ENCODE measurements at places on chromosomes 13 and 19. TPM values are rescaled to one million over a fixed set of nuclear protein-coding genes. Genes with fewer than 3 reads are reported as not detected.

SYT3 gene
- 0.55 TPM for total RNA-seq

PTGIR gene
- total RNA-seq = 0.48 TPM

FOXO1 gene
- 17.7 TPM for total RNA-seq

GRCh38 chr19:29690842-29691241 is 24.2 kb downstream of the C19orf12 start:
- DNase-seq = no peak

GRCh38 chr13:46297361-46297811 is 85.7 kb downstream of the LRRC63 start:
- DNase-seq = no peak

GRCh38 chr19:28314756-28315155 is 898.2 kb downstream of the UQCRFS1 start:
- no peak for DNase-seq

GRCh38 chr19:38148337-38148736 is 75.7 kb downstream of the DPF1 start:
- no peak for DNase-seq

- no peak for DNase-seq
Observed at GRCh38 chr19:48804496-48804895, 6.3 kb downstream of the BCAT2 start.

DNA sequence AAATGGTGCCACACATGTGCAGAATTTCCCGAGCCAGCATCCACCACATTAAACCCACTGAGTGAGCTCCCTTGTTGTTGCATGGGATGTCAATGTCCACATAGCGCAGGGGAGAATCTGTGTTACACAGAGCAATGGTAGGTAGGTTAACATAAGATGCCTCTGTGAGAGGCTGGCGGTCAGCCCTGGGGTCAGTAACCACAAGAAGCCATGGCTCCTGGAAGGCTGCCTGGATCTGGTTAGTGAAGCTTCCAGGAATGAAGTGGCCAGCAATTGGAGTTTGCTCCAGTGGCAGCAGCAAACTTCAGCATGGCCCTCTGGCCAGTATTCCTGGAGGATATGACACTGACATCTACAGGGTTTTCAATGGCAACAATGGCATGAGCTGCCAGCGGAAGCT is 37.0 kb upstream of the PCDH9 start:
- DNase-seq = no peak

DNA sequence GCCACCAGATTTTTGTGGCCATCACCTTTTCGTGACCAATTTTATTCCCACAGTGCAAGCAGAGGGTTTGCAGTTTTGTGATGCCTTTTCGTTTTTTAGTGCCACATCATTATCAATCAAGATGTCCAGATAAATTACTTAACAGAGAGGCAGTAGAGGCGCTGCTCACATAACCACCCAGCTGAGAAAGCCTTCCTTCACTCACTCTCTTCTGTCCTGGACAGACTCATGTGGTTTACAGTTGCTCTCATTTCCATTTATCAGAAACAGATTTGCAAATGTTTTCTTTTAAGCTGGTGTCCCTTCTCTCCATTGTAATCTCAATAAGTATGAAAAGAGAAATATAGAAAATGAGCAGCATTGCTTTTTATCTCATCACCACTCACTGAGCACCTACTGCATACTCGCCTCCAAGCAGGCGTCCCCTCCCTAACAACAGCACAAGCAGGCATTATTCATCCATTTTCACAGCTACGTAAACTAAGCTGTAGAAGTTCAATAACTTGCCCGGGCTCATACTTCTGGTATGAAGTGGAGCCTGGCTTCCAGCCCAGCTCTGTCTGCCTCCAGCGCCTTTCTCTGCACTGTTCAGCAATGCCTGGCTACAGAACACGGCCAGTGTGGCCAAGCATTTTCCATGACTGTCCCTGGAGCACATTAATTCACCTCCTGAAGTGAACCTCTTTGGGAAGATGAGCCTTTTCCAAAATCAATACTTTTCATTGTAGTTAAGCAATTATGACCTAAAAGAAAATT is 34.6 kb upstream of the KATNAL1 start:
- DNase-seq = peak; percentile 37

DNA sequence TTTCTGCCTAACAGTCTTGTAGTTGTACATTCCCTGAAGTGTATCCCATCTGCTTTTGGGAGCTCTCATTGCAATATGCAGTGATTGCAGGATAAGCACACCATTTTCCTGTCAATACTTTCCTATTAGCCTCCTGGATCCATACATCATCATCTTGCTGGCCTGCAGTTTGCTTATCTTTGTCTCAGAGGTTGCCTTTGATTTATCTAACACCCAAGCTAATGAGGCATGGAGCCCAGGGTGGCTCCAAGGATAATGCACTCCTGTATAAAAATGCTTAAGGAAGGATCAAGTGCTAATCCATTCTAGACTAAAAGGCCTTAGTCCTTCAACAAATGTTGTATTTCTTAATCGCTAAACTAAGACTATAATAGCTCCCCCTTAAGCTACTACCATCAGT is 161.6 kb upstream of the OBI1 start:
- DNase-seq = no peak

DNA sequence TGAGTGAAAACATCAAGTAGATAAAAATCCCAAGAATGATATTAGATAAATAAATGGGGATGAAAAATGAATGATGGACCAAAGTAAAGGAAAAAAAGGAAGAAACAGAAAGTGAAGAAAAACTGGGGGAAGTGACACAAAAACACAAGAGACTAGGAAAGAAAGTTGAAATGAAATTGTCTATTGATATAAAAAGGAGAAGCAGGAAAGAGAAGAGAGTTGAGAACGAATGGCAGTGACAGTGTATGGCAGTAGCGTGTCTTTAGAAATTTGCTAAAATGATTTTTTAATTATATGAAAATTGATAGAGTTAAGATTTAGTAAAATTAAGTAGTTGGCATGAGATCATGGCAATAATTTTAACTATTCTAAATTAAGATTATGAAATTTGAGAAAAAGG is 36.3 kb upstream of the SGCG start:
- DNase-seq = no peak

- no peak for DNase-seq
Observed at GRCh38 chr13:77048681-77049080, 21.7 kb upstream of the FBXL3 start.

Measured in kidney epithelial cell (primary cell).